ENCODE measurements at places on chromosomes 11 and 22. TPM values are rescaled to one million over a fixed set of nuclear protein-coding genes. Genes with fewer than 3 reads are reported as not detected.

MRGPRF gene
- polyA plus RNA-seq = 6.7 TPM

DCDC1 gene
- not detected for polyA plus RNA-seq

NAV2 gene
- polyA plus RNA-seq = 3.4 TPM

SCGB1D2 gene
- polyA plus RNA-seq = not detected

MPEG1 gene
- 1.4 TPM for polyA plus RNA-seq

FOLR2 gene
- polyA plus RNA-seq = 9.0 TPM

PHRF1 gene
- polyA plus RNA-seq = 14.8 TPM

NLRP14 gene
- polyA plus RNA-seq = not detected

SAA4 gene
- not detected for polyA plus RNA-seq

NARS2 gene
- 13.5 TPM for polyA plus RNA-seq

SLC22A6 gene
- not detected for polyA plus RNA-seq

SOX10 gene
- 1.7 TPM for polyA plus RNA-seq

TSSC4 gene
- 54.9 TPM for polyA plus RNA-seq

AMOTL1 gene
- 5.0 TPM for polyA plus RNA-seq

MAPK11 gene
- 12.3 TPM for polyA plus RNA-seq

C1QTNF5 gene
- polyA plus RNA-seq = 30.3 TPM

CDC42EP1 gene
- polyA plus RNA-seq = 90.1 TPM

SLC7A4 gene
- 0.12 TPM for polyA plus RNA-seq
